Body of pancreas (tissue), 4 donors: ENCODE measurements at places on chromosomes 16 and 17. TPM values are rescaled to one million over a fixed set of nuclear protein-coding genes. Genes with fewer than 3 reads are reported as not detected.

The EEF2K gene
- 25.1 TPM for total RNA-seq

The TMEM92 gene
- not detected for total RNA-seq

The KCTD5 gene
- 7.3 TPM for total RNA-seq

The RAPGEFL1 gene
- total RNA-seq = 7.0 TPM

The ABCA8 gene
- total RNA-seq = 10.4 TPM

The TPSG1 gene
- total RNA-seq = not detected

The LGALS9B gene
- total RNA-seq = not detected

The ABCC6 gene
- 19.4 TPM for total RNA-seq

The TNFRSF17 gene
- total RNA-seq = not detected

The GSG1L2 gene
- total RNA-seq = not detected

The BRIP1 gene
- 0.33 TPM for total RNA-seq

The HOXB6 gene
- total RNA-seq = 2.1 TPM

The SMYD4 gene
- 4.0 TPM for total RNA-seq

The SLFN12 gene
- 4.9 TPM for total RNA-seq

The CCR7 gene
- total RNA-seq = not detected

The ADGRG1 gene
- 61.6 TPM for total RNA-seq

The FBXW10B gene
- not detected for total RNA-seq

The PYY gene
- total RNA-seq = not detected

The MKS1 gene
- total RNA-seq = 15.0 TPM

The KCNG4 gene
- not detected for total RNA-seq

The CES1 gene
- total RNA-seq = 19.1 TPM

The SLC5A2 gene
- total RNA-seq = not detected

The DLX3 gene
- not detected for total RNA-seq

The TBC1D16 gene
- total RNA-seq = 21.0 TPM

The ACSM5 gene
- 2.3 TPM for total RNA-seq

The FOXJ1 gene
- total RNA-seq = 0.33 TPM

The DOC2B gene
- 22.4 TPM for total RNA-seq

The PSMD7 gene
- 20.1 TPM for total RNA-seq

The ZG16B gene
- not detected for total RNA-seq

The C16orf46 gene
- total RNA-seq = 0.33 TPM

The TBC1D3I gene
- total RNA-seq = not detected

The KRTAP1-1 gene
- total RNA-seq = not detected

The SMTNL2 gene
- 0.33 TPM for total RNA-seq

The ZNF624 gene
- total RNA-seq = not detected

The NKD1 gene
- total RNA-seq = 2.0 TPM

The ZG16 gene
- total RNA-seq = 0.26 TPM

The NACA2 gene
- total RNA-seq = 1.6 TPM

The EIF3C gene
- 145 TPM for total RNA-seq
